Activated CD8-positive, alpha-beta T cell treated with anti-CD3 and anti-CD28 coated beads for 36 hours (primary cell): ENCODE measurements at places on chromosomes 5 and 9. TPM values are rescaled to one million over a fixed set of nuclear protein-coding genes. Genes with fewer than 3 reads are reported as not detected.

- DNase-seq = no peak
Observed at GRCh38 chr5:143188083-143188482, 215.4 kb downstream of the NR3C1 start.

Gene CNOT8
- 78.6 TPM for total RNA-seq

DNA sequence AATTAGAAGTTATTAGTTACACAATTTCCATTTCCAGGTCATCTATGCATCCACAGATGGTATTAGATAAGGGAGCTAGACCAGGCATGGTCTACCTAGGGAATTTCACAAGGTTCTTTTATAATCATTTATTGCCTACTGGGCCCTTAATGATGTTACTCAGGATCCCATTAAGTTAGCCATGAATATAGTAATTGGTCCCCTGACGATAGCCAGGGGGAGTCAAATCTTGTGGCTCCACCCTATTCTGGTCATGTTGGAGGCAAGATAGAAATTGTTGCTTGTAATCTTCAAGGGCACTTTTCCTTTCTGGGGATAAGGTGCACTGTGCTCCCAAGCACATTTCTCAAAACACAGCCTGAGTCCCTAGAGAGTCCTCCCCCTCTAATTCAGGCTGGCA is 14.1 kb upstream of the ELL2 start:
- DNase-seq = no peak

Gene ANKRD18A
- total RNA-seq = 0.85 TPM

Gene FOXD4L4
- total RNA-seq = not detected

DNA sequence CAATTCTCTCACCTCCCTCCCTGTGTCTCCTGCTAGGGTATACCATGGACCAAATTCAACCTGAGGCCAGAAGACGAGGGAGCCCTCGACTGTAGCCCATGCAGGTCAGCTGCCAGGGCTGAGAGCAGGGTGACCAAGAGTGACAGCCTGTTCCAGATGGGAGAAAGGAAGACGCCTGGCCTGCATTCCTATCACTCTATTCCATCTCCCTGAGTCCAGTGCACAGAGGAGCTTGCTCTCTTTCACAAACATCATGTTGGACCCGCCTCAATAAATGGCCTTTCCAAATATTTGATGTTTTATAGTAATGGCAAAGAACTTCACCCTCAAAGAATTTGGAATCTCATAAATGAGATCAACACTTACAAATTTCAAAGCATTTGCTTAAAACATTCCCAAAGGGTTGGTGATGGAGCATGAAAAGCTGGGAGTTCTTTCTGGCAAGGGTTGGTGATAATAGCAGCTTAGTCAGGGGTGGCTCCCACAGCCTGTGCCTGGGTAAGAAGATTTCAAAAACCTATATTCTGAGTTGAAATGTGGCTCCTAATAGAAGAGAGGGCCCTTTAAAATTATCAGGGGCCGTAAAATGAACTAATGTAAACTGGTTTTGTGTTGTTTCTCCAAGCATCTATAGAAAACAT is 393.1 kb downstream of the EFNA5 start:
- no peak for DNase-seq

GRCh38 chr9:116506685-116507084 is 180.4 kb upstream of the TRIM32 start:
- DNase-seq = no peak

Gene GTF3C5
- 95.3 TPM for total RNA-seq

GRCh38 chr5:36667824-36668223 is 61.4 kb downstream of the SLC1A3 start:
- DNase-seq = no peak

Gene CER1
- total RNA-seq = not detected

Gene GRIA1
- total RNA-seq = not detected

DNA sequence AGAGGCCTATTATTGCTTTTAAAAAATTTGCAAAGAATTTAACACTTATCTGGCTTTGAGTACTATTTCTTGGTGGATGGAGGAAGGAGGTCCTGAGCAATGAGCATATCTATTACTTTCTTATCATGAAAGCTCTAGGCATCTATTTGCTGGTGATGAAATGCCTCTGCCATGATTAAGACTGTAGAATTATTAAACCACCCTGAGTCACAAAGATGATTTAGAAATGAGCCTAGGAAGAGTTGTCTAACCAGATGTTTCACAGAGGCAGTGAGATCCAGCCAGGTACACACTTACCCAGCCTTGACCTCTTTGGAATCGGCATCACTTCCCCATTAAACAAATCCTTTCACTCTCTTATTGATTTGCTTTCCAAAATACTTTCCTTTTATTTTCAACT is 304.4 kb upstream of the KIF2A start:
- no peak for DNase-seq

- DNase-seq = no peak
Observed at GRCh38 chr9:121860744-121861143, 209.3 kb downstream of the DAB2IP start.

- DNase-seq = no peak
Observed at GRCh38 chr5:145921211-145921610, 15.2 kb upstream of the SH3RF2 start.

Gene FAXDC2
- total RNA-seq = not detected
